Activated naive CD4-positive, alpha-beta T cell treated with anti-CD3 and anti-CD28 coated beads, Interleukin-2, amount 50 U/mL, for 16 hours (primary cell): ENCODE measurements at places on chromosomes 16 and 17.
A peak's percentile ranks its signal among the peaks of the same experiment; 100 is the strongest.

DNA sequence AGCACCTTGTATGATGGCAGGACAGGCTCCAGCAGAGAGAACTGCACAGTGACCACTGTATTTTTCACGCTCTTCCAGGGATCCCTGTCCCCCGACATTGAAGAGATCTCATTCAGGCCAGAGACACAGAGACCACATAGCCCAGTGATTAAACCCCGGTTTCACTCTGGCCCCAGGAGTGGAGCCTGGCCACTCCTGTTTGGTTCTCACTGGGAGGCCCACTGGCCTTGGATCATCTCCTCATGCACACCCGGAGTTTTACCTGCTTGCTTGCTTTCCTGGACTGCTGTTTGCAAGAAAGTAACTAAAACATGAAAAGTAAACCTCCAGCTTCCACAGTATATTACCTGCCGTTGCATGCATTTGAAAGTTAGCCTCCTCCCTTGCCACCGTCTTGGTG lies 13.2 kb upstream of the CLEC18C start:
- no peak for DNase-seq

GRCh38 chr16:1222553-1223354 lies 2.3 kb downstream of the TPSG1 start:
- no peak for DNase-seq

DNA sequence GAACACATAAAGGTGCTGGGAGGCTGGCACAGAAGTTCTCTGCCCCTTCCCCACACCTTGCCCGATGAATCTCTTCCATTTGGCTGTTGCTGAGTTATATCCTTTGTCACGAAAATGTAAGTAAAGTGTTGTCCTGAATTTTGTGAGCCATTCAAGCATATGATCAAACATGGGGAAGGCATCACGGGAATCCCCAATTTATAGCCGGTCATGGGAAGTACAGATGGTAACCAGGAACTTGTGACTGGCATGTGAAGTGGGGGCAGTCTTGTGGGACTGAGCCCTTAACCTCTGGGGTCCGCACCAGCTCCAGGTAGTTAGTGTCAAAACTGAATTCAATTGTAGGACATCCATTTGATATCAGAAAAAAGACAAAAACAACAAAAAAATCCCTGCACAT lies 13.2 kb downstream of the TOM1L2 start:
- no peak for DNase-seq

GRCh38 chr17:43900183-43900857 lies 7.0 kb downstream of the MPP2 start:
- DNase-seq, result peak; percentile 88

DNA sequence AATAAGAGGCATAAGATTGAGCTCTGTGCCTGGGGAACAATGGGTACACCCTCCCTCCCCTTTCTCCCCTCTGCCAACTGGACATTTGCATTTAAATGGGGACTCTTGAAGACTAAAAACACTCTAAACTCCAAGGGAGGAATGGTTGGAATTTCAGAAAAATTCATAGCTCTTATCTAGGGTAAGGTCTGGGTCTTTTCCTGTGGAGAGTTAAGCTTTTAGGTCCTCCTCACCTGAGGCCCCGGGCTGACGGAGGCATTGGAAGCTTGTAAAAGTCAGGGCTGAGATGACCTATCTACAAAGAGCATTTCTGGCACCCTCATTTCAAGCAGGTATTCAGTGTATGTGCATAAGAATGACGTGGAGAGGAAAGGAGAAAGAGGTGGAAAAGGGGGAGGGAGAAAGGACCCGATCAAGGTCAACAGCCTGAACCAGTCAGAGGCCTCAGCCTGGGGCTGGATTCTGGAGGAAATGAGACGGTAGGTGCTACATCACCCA lies 78.0 kb downstream of the RAP1GAP2 start:
- no peak for DNase-seq

DNA sequence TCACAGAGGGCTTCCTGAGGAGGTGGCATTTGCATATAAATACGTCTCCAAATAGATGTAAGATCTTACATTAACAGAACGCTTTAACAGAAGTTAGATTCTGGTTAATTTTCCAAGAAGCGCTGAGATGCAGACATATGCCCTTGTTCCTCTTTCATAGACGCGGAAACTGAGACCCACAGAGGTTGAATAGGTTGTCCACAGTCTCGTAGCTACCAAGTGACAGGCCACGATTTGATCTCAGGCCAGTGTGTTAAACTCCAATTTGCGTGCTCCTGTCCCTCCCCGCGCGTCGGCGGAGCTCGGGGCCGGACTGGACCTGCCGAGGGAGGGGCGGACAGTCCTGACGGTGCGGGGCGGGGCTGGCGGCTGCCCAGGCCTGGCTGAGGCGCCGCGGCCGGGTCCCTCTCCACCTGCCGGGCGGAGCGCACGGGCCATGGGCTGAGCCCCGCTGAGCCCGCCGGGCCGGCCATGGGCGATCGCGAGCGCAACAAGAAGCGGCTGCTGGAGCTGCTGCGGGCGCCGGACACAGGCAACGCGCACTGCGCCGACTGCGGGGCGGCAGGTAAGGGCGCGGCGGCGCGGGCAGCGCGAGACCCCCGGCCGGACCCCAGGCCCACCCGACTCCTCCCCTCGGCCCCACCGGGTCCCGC lies at the start of gene ADAP2:
ADAP2 (plus strand) TSS at position 402 of the 653 bp plus-strand sequence; CDS start at position 472, 70 bp downstream.
- DNase-seq, result no peak

GRCh38 chr16:22425036-22425801 lies 50.8 kb upstream of the CDR2 start:
- DNase-seq, result no peak

DNA sequence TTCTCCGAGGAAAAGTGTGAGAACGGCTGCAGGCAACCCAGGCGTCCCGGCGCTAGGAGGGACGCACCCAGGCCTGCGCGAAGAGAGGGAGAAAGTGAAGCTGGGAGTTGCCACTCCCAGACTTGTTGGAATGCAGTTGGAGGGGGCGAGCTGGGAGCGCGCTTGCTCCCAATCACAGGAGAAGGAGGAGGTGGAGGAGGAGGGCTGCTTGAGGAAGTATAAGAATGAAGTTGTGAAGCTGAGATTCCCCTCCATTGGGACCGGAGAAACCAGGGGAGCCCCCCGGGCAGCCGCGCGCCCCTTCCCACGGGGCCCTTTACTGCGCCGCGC lies at the start of gene ERBB2:
ERBB2 (plus strand) TSS at position 247 of the 330 bp plus-strand sequence. CDS start 175 bp downstream, outside the sequence.
- DNase-seq, result no peak

- DNase-seq, result no peak
These were observed 68.5 kb upstream of the MED9 start for GRCh38 chr17:17408236-17408794.

- DNase-seq, result no peak
These were observed 20.5 kb downstream of the SLC7A6 start for GRCh38 chr16:68284847-68285246.

DNA sequence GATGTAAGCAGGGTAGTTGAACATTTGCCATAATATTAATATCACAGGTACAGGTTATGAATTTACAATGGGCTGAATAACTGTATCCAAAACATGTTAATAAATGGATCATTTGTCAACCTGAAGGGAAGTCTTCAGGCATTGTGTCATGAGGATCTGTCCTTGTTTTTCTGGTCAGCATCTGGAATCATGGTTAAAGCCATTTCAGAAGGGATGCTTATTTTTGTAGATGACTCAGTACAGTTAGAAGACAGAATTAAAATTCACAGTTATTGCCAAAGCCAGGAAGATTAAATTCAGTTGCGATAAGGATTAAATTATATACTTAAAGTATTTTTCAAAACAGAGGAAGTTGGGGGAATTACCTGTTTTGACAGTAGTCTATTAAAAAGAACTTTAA lies 8.0 kb downstream of the PSMD11 start:
- no peak for DNase-seq

DNA sequence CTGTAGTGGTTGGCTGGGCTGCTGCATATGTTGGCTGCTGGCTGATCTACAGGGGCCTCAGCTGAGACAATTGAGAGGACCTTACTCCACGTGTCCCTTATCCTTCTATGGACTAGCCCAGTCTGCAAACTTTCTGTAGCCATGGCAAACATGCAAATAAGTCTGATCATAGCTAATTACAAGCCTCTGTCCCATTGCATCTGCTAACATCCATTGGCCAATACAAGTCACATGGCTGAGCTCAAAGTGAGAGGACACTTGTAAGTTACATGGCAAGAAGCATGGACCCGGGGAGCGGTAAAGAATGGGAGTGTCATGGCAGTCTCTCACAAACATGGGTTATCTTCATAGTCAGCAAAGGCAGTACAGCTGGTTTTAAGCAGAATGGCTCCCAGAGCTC lies 11.6 kb upstream of the IL4R start:
- no peak for DNase-seq

GRCh38 chr17:21146362-21147015 lies 19.7 kb downstream of the DHRS7B start:
- DNase-seq, result no peak

DNA sequence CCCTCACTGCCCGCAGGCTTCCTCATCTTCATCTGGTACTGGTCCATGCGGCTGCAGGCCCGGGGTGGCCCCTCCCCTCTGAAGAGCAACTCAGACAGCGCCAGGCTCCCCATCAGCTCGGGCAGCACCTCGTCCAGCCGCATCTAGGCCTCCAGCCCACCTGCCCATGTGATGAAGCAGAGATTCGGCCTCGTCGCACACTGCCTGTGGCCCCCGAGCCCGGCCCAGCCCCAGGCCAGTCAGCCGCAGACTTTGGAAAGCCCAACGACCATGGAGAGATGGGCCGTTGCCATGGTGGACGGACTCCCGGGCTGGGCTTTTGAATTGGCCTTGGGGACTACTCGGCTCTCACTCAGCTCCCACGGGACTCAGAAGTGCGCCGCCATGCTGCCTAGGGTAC lies 4.7 kb upstream of the ADGRG3 start:
- no peak for DNase-seq
